ENCODE measurements at places on chromosomes 5 and 9.

DNA sequence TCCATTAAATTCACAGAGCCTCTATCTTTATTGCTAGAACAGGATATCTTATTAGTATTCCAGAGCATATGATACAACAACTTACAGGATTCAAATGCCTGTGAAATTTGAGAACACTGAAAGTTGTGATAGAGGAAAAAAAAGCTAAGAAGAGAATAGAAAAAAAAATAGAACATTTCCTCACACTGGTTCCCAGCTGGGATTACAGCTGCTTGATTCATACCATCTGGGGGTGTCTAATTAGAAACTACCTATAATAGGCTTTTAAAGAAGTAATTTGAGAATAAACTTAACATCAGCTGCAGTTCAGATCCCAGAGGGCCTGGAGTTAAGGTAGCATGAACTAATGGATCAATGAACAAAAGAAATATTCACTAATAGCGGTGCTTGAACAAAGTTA lies 922.0 kb downstream of the CDH12 start:
- DNase-seq: no peak

- no peak for DNase-seq
These were observed 58.8 kb downstream of the C9orf153 start for GRCh38 chr9:86200599-86201162.

GRCh38 chr5:9512457-9512856 lies 33.4 kb downstream of the SEMA5A start:
- no peak for DNase-seq

DNA sequence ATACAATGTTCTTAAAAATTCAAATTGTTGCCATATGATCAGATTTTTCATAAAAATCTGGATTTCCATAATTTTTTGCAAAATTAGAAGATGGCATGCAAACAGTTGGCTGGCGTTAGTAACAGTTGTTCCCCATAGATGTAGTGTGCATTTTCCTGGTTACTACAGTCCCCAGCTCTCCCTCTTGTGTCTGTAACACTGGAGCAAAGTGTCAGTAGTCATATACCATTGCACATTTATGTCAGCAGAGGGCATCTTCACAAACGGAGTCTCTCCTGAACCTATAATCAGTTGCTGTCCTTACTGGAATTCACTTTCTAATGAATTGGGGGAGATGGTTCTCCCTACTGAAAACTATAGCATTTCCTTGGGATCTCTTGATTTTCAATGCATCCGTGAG lies 44.7 kb upstream of the DMAC1 start:
- DNase-seq: no peak

DNA sequence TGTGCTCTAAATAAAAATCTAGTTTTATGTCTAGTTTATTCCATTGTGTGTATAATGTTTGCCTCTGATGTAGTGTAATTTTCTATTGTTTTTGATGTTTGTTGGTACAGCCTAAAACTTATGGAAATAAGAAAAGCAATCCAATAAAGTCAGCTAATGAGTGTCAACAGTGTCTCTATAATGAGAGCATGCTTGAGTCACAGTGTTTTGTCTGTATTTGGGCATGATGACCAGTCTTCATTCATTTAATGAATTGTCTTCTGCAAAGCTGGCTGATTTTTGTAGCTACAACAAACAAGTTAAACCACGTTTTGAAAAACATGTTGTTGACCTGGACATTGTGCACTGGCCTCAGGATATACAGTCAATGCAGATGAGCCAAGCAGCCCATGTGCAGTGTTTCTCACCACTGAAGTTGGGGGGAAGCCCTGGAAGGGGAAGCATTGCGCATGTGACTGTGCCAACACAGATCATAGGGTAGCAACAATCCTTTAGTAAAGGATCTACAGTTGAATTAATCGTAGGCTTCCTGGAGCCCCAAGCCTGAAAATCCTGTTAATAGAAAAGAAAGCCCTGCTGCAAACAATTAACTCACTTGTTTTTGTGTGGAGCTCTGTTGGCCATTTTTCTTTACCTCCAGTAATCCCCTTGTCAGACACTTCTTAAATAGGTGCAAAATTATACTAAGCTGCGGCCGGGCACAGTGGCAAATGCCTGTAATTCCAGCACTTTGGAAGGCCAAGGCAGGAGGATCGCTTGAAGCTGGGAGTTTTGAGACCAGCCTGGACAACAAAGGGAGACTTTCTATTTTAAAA lies 88.0 kb downstream of the INIP start:
- no peak for DNase-seq

DNA sequence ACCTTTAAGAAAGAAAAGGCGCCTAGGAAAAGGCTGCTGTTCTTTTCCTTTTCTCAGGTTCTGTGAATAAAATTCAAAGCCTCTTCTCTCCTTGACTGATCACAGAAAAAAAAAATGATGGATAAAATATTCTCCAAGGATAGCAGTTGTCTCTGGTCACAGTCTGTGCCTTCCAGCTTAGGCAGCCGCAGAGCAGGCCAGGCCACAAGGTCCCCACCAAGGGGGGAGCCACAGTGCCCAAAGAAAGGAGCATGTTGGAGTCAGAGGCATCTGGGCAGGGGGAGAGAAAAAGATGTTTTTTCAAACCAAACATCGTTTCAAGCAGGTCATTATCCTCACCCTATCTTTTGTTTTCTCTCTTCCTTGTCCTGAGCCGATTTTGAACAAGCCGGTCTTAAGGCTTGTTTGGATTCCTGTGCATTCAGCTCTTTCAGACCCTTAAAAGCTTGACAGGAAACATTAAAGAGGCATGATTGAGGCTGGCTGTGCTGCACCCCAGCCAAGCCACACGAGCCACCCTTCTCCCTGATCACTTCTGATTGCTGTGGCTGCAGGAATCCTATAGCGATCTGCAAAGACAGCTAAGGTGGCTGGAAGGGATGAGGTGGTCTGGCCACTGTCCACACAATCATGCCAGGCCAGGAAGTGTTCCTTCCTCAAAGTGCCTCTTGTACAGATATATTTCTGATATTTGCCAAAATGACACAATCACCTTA lies 284.6 kb upstream of the TLE4 start:
- no peak for DNase-seq

GRCh38 chr9:17315341-17315740 lies 180.5 kb downstream of the CNTLN start:
- DNase-seq: no peak

DNA sequence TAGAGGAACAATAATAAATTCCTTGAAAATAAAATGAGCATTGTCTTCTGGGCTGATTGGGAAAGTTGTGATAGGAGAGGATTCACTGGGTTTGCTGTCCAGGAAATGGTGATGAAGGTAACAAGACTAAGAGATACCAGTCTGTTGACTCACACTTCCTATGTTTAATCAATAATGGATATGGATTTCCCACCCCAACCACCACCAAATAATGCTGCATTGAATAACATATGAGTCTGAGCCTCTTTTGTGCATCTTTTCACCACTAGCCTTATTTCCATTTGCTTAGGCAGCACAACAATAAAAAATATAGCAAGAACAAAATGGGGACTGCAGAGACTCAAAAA lies 120.2 kb upstream of the NFIB start:
- no peak for DNase-seq

DNA sequence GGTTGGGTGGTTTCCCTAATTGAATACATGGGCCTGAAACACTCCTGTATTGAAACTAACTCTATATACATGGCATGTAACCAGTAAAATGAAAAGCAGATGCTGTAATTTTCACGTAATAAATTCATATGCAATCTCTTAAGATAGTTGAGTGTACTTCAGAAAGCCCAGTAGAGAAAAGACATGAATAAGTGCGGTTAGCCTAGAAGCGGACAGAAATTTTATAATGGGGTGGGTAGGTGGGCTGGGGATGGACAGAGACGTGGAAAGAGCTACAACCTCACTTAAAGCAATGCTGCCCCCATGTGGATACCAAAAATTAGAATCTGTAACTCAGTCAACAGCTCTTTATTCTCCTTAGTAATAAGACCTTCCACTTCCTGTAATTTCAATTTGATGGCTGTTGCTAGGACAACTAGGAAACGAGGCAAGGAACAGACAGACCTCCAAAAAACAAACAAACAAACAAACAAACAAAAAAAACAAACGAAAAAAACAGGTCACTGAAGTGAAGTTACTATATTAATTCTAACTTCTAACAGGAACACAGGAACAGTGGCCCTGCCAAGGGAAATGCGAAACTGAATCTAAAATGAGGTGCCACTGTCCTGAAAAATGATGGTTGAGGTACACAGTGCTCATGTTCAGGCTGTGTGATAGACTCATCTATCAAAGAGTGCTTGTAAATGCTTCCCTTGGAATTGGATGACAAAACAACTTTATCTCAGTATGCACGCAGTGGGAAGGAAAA lies 103.4 kb upstream of the GNA14 start:
- DNase-seq: peak; percentile 33

- DNase-seq: no peak
These were observed 2.6 kb downstream of the FCN2 start for GRCh38 chr9:134883040-134883782.

GRCh38 chr9:35675204-35675603 lies 1.5 kb downstream of the CA9 start:
- DNase-seq: no peak

DNA sequence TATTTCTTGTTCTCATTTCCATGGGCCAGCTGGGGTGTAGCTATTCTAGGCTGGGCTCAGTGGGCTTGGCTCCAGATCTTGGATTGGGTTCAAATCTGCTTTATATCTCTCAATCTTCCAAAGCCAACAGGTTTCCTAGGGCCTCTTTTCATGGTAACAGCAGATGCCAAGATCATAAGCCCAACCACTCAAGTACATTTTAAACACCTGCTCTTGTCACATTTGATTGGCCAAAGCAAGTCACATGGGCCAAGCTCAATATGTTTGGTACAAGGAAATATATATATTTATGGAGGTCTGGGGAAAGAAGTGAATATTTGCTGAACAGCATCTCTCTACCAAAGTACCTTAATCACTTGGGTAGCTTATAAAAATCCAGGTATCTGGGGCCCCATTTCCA lies 49.5 kb downstream of the MRRF start:
- DNase-seq: no peak

DNA sequence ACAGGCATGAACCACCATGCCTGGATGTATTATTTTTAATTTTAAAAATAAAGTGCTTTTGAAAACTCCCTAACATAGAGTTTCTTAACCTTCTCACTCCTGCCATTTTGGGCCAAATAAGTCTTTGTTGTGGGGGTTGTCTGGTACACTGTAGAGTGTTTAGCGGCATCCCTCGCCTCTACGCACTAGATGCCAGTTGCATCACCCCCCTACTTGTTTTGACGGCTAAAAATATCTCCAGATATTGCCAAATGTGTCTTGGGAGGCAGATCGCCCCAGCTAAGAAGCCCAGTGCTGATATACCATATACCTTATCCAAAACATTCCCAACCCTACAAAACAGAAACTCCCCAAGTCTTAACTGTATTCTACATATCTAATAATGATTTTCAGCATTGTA lies 54.6 kb downstream of the SCAI start:
- DNase-seq: no peak

DNA sequence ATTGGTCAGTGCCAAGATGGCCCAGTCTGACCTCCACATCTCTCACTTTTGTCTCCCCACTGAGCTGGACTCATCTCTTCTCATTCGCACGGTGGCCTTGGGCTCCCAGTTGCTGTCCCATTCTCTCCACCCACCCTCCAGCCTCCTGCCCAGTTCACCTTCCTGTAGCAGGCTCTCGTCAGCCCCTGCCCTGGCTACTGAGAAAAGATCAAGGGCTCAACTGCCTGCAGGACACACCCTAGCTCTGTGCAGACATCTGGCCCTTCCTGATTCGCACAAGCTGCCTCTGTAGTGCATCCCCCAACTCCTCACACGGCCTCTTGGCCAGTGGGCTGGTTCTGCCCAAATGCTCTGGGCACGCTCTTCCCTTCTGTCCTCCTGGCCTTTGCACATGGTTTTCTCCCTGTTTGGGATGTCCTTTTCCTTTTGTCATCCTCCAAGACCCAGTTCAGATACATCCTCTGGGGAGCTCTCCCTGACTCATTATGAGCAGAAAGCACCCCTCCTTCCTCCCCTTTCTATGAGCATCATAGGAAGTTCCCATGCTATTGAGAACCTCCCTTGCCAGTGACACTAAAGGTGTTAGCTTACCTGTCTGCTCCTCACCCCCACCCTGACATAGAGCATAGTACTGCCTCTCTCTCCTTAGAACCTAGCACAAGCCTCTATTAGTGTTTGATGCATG lies 78.5 kb upstream of the TGFBR1 start:
- DNase-seq: no peak

- no peak for DNase-seq
These were observed 18.5 kb upstream of the EXOC3 start for GRCh38 chr5:424301-425110.

- no peak for DNase-seq
These were observed 20.5 kb upstream of the NDST1 start for GRCh38 chr5:150487199-150488061.

GRCh38 chr5:140591747-140592372 lies 27.2 kb downstream of the SLC35A4 start:
- DNase-seq: no peak

All from NCI-H1417 treated with DMSO at 0.1 percent for 48 hours (cell line).